ENCODE measurements at places on chromosomes 3 and 15.

GRCh38 chr3:110344897-110345767 is 726.5 kb upstream of the NECTIN3 start:
- no peaks in the 10 kb centered on the region for H3K4me1 ChIP-seq
- no peak for DNase-seq
- no peaks in the 10 kb centered on the region for H3K27me3 ChIP-seq
- H3K4me3 ChIP-seq = no peak overlapping the region
- no peaks in the 10 kb centered on the region for H3K36me3 ChIP-seq

DNA sequence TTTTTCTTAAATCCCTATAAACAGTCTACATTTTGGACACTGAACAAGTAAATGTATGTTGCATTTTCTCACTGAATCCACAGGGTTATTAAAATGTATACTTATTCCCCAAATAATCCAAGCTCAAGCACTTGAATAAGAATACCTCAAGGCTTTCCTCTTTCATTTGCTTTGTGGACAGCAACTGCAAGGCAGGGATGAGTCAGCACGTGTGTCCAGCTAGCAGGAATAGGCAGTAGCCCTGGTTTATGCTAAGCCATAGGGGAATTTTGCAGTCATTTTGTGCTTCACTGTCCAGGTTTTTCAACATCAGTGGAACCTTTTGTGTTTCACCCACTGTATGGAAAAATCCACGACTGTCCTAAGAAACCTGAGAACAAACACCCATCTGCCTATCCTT is 96.7 kb upstream of the KCNMB2 start:
- H3K27me3 ChIP-seq = no peaks in the 10 kb centered on the region
- H3K4me3 ChIP-seq = no peak overlapping the region
- no peaks in the 10 kb centered on the region for H3K4me1 ChIP-seq
- H3K36me3 ChIP-seq = no peaks in the 10 kb centered on the region
- no peak overlapping the region for H3K27ac ChIP-seq

GRCh38 chr3:39127908-39128304 is 20.4 kb downstream of the TTC21A start:
- no peak for DNase-seq
- H3K4me1 ChIP-seq = peaks cover 17% of the 10 kb centered on the region
- H3K27me3 ChIP-seq = no peaks in the 10 kb centered on the region
- no peak overlapping the region for H3K27ac ChIP-seq

GRCh38 chr15:95279277-95280019 is 1048.1 kb downstream of the MCTP2 start:
- H3K27ac ChIP-seq = no peak overlapping the region
- no peak for DNase-seq
- no peak overlapping the region for H3K4me3 ChIP-seq
- no peaks in the 10 kb centered on the region for H3K27me3 ChIP-seq
- no peaks in the 10 kb centered on the region for H3K36me3 ChIP-seq
- no peaks in the 10 kb centered on the region for H3K4me1 ChIP-seq

DNA sequence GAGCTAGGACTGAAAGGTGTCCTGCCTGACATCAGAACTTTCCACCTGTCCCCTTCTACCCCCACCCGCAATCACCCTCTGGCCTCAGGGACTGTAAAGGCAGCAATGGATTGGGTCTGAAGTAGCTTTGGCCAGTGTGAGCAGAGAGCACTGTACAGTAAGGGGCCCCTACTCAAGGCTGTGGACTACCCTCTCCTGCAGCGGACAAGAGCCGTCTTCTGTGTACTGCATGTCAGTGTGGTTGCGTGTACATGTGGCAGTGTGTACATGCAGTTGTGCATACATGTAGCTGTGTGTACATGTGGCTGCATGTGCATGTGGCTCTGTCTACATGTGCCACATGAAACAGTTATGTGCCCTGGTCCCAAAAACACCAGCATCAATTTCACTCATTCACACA is 205.9 kb upstream of the LINGO1 start:
- H3K27me3 ChIP-seq = peaks cover 4% of the 10 kb centered on the region
- H3K36me3 ChIP-seq = no peaks in the 10 kb centered on the region
- no peak overlapping the region for H3K4me3 ChIP-seq
- no peak overlapping the region for H3K27ac ChIP-seq

DNA sequence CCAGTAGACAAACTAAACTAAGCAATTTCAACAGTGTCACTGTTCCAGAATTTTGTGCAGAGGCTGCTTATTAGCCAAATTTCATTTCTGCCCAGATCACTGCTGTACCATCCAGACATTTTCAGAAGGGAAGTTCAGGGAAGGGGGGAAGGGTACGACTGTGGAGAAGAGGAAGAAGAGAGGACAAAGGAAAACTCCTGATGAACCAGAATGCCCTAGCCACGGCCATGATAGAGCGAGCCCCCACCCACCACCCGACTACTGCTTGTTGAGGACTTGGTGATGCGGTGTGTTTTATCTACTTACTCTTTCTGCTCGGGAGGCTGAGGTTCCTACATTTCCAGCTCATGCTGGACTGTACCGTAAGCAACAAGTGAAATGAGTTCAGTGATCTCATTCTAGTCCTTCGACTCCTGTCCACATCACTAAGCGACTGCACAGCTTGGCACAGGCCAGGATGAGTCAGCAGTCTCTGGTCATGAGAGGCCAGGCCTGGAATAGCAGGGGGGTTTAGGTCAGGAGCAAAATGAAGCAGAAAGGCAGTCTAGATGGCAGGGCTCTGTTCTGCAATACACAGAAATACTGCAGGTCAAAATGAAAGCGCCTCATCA is 330.8 kb downstream of the TIGIT start:
- no peaks in the 10 kb centered on the region for H3K4me1 ChIP-seq
- no peaks in the 10 kb centered on the region for H3K27me3 ChIP-seq
- no peak for DNase-seq
- no peak overlapping the region for H3K27ac ChIP-seq

DNA sequence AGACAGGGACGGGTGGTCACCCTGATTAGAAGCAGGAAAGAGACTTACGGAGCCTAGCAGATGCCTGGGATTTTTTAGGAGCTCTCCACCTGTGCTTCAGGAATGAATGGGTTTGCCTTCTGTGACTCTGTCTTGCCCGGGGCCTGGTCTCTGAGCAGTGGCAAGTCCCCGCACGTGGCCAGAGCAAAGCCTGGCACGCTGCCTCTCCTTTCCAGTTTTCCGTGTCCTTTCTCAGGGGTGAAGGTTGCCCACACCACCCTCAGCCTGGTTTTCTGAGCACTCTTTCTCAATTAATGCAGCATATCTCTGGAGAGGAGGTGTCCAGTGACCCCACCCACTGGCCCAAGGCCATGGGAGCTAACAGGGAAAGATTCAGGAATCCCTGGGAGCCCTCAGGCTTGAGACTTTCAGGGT is 14.5 kb upstream of the CHST14 start:
- H3K4me1 ChIP-seq = peaks cover 54% of the 10 kb centered on the region
- DNase-seq = no peak
- H3K36me3 ChIP-seq = peaks cover 22% of the 10 kb centered on the region
- H3K27me3 ChIP-seq = no peaks in the 10 kb centered on the region
- no peak overlapping the region for H3K4me3 ChIP-seq
- no peak overlapping the region for H3K27ac ChIP-seq

GRCh38 chr15:88029696-88030095 is 226.8 kb downstream of the NTRK3 start:
- no peak overlapping the region for H3K27ac ChIP-seq
- no peaks in the 10 kb centered on the region for H3K27me3 ChIP-seq
- no peaks in the 10 kb centered on the region for H3K36me3 ChIP-seq
- H3K4me1 ChIP-seq = no peaks in the 10 kb centered on the region
- H3K4me3 ChIP-seq = no peak overlapping the region

- DNase-seq = no peak
- no peaks in the 10 kb centered on the region for H3K4me1 ChIP-seq
- H3K36me3 ChIP-seq = no peaks in the 10 kb centered on the region
- no peak overlapping the region for H3K4me3 ChIP-seq
Measured at GRCh38 chr3:172675441-172676193, 35.2 kb downstream of the NCEH1 start.

GRCh38 chr3:40055956-40056355 is 246.5 kb downstream of the MYRIP start:
- no peaks in the 10 kb centered on the region for H3K4me1 ChIP-seq
- H3K27me3 ChIP-seq = no peaks in the 10 kb centered on the region
- no peak overlapping the region for H3K27ac ChIP-seq
- H3K4me3 ChIP-seq = no peak overlapping the region
- H3K36me3 ChIP-seq = no peaks in the 10 kb centered on the region

- H3K4me3 ChIP-seq = no peak overlapping the region
- H3K36me3 ChIP-seq = no peaks in the 10 kb centered on the region
- no peak overlapping the region for H3K27ac ChIP-seq
- DNase-seq = no peak
Measured at GRCh38 chr3:99789011-99789721, 28.5 kb upstream of the CMSS1 start.

DNA sequence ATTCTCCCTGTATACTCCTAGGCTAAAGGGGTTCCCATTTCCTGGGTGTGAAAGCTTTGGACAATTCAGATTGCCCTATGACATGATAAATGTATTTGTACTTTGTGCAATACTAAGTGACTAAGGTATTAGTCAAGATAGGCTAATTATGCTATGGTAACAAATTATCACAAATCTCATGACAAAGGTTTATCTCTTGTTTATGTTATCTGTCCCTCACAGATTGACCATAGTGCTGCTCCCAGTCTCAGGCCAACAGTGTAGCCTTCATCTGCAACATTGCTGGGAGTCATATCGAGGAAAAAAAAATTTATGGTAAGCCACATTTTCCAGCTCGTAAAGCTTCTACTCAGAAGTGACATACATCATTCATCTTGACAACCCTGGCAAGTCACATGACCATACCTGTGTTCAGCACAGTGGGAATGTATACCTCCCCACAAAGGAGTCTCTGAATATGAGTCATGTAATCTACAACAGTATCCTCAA is 346.2 kb downstream of the IGSF11 start:
- H3K4me1 ChIP-seq = no peaks in the 10 kb centered on the region
- DNase-seq = no peak
- H3K27ac ChIP-seq = no peak overlapping the region
- H3K4me3 ChIP-seq = no peak overlapping the region
- no peaks in the 10 kb centered on the region for H3K36me3 ChIP-seq

- no peaks in the 10 kb centered on the region for H3K27me3 ChIP-seq
- no peak overlapping the region for H3K27ac ChIP-seq
- peaks cover under 1% of the 10 kb centered on the region for H3K4me1 ChIP-seq
- DNase-seq = no peak
- no peaks in the 10 kb centered on the region for H3K36me3 ChIP-seq
Measured at GRCh38 chr3:50444213-50444612, 59.2 kb downstream of the CACNA2D2 start.

- no peak overlapping the region for H3K4me3 ChIP-seq
- no peak for DNase-seq
- H3K36me3 ChIP-seq = no peaks in the 10 kb centered on the region
Measured at GRCh38 chr15:59301527-59301926, 71.1 kb downstream of the MYO1E start.

- H3K27ac ChIP-seq = no peak overlapping the region
- DNase-seq = no peak
- H3K27me3 ChIP-seq = no peaks in the 10 kb centered on the region
Measured at GRCh38 chr15:26888761-26889160, 21.9 kb downstream of the GABRA5 start.

DNA sequence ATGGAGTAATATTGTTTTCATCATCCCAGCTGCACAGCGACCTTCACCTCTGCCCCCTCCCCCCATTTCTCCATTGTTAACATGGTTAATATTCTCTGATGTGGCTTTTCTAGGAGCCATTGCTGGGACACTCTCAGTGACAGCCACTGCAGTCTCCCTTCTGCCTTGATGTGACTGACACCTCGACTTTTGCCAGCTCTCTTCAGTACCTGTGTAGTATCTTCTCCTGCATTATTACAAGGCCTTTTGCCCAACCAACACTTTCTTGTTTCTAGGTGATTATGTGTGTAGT is 179.8 kb downstream of the CLSTN2 start:
- no peaks in the 10 kb centered on the region for H3K27me3 ChIP-seq
- H3K27ac ChIP-seq = no peak overlapping the region
- H3K4me1 ChIP-seq = no peaks in the 10 kb centered on the region
- H3K4me3 ChIP-seq = no peak overlapping the region

DNA sequence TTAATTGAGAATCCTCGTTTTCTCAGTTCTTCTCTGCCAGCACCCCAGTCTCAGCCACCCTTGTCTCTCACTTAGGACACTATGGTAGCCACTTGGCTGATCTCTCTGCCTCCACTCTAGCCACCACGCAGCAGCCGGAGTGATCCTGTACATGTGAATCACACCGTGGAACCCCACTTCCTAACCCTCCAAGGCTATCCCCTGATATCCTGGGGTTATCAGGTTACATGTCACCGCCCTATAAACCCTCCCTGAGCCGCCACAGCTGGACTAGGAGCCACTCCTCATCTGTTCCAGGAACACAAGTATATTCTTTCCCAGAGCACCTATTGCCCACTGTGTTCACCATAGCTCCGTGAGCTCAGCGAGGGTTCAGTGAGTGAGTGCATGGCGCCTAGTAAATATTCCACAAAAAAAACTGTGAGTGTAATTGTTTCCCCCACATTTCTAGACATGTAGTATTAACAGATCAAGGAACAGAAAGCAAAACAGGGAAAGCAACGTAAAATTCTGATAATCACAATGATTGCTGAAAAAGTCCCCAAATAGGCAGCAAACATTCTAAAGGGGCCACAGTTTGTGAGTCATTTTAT is 661 bp upstream of the PARP14 start:
- H3K27ac ChIP-seq = peak overlapping the region; percentile 95
- H3K36me3 ChIP-seq = no peaks in the 10 kb centered on the region
- H3K4me1 ChIP-seq = peaks cover 25% of the 10 kb centered on the region
- peak overlapping the region; percentile 96 for H3K4me3 ChIP-seq
- H3K27me3 ChIP-seq = no peaks in the 10 kb centered on the region

DNA sequence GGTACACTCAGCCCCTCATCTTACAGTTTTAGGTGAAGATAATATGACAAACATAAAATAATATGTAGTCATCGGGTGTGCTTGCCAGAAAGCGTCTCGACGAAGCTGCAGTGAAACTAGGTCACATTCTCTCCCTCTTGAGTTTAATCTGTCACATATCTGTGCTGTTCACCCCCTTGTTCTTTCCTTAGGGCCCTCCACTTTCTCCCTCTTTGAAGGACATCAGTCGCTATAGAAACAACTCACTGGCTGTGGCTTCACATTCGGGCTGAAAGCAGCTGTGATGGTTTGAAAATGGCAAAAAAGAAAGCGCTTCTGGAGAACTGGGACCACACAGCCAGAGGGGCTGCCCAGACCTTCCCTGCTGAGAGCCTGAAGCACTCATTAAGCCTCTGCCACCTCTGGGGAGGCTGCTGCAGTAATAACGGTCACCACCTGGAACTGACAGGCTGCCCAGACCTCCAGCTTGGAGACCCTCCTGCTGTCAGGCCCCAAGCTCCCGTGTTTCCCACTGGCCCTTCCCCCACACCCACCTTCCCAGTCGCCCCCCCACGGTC is 50.3 kb downstream of the ABTB1 start:
- no peaks in the 10 kb centered on the region for H3K27me3 ChIP-seq
- no peak for DNase-seq
- H3K36me3 ChIP-seq = no peaks in the 10 kb centered on the region

DNA sequence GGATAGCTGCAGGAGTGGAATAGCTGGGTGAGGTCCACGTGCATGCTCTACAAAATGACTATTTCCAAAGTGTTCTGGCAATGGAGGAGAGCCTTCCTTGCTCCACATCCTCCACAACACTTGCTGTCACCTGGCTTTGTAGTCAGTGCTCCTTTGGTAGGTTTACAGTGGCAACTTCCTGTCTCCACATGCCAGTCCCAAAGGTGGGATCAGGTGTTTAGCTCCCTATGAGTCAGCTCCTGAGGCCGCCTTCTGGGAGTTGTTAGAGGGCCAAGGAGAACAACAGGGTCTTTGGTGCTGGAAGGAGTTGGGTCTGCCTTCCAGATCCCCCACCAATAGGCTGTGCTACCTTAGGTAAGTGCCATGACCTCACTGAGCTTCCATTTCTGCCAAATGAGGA is 15.3 kb upstream of the LIMD1 start:
- DNase-seq = no peak
- H3K4me3 ChIP-seq = no peak overlapping the region
- no peaks in the 10 kb centered on the region for H3K27me3 ChIP-seq
- no peaks in the 10 kb centered on the region for H3K4me1 ChIP-seq

Measured in effector memory CD4-positive, alpha-beta T cell (primary cell).